ENCODE measurements at places on chromosomes 6 and 20.

GRCh38 chr6:88855541-88856147 is 107.8 kb downstream of the RNGTT start:
- no peak for DNase-seq

- no peak for DNase-seq
Measured at GRCh38 chr20:48015141-48015910, 230.0 kb upstream of the SULF2 start.

- no peak for DNase-seq
Measured at GRCh38 chr20:8152183-8152582, 20.1 kb downstream of the PLCB1 start.

GRCh38 chr20:43724383-43724782 is 2.4 kb downstream of the GTSF1L start:
- no peak for DNase-seq

GRCh38 chr6:10528158-10528981 is 7.2 kb downstream of the GCNT2 start:
- no peak for DNase-seq

DNA sequence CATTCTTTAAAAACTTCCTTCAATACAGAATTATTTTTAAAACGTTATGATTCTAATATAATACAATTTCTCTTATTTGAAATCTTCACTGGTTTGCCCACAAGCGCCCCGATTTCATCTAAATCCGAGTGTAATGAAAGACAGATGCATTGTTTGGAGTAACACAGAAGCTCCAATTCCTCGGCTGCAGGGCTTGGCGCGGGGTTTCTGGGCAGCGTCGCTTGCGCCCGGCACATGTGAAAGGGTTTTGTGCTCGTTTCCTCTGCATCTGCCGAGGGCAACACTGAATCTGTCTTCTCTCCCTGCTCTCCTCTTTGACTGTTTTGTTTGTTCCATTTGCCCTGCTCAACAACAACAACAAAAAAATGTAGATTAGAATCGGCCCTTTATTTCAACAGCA is 248.6 kb upstream of the QKI start:
- no peak for DNase-seq

- DNase-seq = no peak
Measured at GRCh38 chr6:99002831-99003230, 55.1 kb upstream of the FBXL4 start.

GRCh38 chr20:16292226-16292880 is 280.9 kb downstream of the KIF16B start:
- DNase-seq = no peak

- DNase-seq = no peak
Measured at GRCh38 chr6:54655162-54655561, 191.4 kb upstream of the FAM83B start.

DNA sequence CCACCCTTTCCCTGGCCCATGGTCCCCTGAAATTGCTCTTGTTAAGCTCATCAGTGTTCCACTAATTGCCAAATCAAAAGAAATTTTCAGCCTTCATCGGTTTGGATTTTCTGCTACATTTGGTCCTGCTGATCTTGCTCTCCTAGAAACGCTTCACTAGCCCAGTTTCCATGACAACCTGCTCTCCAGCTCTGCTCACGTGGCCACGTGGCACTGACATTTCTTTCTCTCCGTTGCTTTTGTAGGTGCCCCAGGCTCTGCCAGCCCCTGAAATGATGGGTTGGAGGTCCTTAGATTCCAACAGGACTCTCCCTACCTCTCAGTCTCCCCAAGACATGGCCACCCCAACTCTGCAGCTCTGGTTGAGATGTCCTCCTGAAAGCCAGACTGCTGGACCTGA is 45.8 kb upstream of the NNAT start:
- DNase-seq = no peak

DNA sequence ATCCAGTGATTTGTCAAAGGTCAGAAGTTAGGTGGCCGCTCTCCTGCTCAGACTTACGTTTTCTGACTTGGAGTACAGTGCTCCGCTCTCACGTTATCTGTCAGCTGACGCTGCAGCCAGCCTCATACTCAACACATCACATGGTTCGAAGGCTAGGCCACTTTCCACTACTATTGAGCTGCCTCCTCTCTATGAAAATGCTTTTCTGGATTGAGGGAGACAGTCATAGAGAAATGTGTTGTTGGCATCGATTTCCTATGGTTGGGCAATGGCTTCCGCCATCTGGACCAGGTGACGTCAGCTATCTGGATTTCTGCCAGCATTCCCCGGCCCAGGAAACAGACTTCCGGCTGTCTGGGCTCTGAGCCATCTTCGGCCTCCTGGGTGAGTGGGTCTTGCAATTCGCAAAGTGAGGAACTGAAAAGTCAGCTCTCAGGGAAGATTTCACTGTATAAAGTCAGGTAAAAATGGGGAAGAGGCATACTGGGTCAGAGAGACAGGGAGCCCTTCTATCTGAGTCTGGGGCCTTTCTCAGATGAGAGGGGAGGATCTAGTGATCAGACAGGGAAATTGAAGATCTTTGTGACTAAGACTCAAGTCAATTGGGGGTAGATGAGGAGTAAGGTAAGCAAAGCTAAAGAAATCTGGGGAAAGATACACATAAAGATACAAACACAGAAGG is 37.5 kb upstream of the IER3 start:
- no peak for DNase-seq

GRCh38 chr20:33024609-33025317 is 6.7 kb upstream of the BPIFB6 start:
- DNase-seq = no peak

DNA sequence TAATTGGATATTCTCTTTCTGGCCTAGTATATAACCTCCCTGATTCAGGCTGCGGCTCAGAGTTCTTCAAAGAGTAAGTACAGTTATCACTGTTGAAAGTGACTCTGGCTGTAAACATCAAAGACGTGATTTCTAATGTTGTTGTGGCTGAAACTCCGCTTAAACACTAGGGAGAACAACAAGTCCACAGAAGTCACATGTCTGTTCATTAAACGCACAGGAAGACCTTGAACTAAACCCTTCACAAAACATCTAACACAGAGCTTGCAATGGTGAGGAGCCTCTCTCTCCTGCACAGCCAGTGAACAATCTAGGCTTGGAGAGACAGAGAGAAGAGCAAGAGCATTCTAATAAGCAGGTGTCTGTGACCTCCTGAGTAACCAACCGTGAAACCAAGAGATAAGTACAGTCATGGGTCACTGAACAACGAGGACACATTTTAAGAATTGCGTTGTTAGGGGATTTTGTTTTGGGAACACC is 249.3 kb downstream of the PRKN start:
- DNase-seq = no peak

GRCh38 chr6:107344981-107345380 is 114.4 kb downstream of the PDSS2 start:
- DNase-seq = no peak

- no peak for DNase-seq
Measured at GRCh38 chr6:17653198-17653882, 53.2 kb downstream of the FAM8A1 start.

GRCh38 chr6:168838037-168838399 is 397.0 kb downstream of the SMOC2 start:
- DNase-seq = no peak

GRCh38 chr6:158068893-158069799 is 87.5 kb downstream of the SYNJ2 start:
- DNase-seq = no peak

DNA sequence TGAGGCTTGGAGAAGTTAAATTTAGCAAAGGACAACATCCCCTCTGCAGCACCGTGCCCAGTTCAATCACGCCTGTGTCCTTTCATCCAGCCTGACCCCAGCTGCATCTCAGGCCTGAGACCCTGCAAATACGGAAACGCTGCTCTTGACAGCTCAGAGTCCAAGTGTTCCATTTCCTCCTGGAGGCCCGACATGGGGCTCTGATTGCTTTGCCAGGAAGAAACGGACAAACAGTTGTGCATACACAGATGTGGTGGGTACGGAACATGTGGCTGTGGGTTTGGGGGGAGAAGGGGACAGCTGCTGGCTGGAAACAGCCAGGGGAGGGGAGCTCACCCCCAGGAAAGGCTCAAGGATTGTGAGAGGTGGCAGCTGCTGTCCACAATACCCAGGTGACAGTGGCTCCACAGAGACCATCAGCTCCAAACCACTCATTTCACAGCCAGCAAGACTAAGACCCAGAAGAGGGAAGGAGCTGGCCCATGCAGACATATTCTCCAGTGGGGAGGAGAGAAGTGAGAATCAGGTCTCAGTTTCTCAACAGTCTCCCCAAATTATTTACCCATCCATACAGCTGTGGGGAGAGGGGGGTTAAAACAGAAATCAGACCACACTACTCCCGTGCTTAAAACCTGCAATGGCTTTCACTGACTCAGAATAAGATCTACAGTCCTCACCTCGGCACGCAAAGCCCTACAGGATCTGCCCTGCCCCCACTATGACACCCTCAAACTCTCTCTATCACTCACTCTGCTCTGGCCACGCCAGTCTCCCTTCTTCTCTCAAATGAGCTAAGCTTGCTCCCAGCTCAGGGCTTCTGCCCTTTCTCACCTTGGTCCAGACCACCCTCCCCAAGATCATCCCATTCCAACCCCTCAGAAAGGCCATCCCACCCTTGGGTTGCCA is 89.1 kb downstream of the PREX1 start:
- peak; percentile 70 for DNase-seq

DNA sequence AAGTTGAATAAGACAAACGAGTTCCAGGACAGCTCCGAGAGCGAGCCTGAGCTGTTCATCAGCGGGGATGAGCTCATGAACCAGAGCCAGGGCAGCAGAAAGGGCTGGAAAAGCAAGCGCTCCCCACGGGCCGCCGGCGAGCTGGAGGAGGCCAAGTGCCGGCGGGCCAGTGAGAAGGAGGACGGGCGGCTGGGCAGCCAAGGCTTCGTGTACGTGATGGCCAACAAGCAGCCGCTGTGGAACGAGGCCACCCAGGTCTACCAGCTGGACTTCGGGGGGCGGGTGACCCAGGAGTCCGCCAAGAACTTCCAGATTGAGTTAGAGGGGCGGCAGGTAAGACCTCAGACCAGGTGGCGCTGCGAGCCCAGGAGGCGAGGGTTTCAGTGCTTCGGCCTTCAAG is 56.0 kb upstream of the TMEM181 start:
- DNase-seq = no peak

DNA sequence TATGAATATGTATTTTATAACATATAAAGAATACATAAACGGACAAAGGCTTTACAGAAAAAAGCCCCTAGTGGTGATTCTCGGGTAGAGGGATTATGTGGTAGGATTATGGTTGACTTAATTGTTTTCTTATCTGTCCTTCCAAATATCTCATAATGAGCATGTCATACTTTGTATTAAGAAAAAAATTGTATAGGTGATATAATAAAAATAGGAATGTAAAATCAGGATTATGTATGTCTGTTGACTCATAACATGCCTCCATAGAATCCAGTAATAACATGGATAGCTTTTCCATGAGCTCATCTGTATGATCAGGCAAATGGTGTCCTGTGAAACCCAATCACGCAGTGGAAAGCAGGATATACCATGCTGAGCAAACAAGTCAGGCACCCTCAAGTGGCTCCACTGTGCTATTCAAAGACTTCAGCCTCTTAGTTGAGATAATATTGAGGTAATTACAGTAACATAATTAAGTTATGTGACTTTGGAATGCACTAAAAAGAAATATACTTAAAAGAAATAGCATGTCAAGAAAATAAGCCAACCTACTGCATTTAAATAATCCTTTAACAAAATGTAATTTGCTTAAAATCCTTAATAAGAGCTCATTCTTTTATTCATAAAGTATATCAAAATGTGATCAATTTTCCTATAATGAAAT is 39.6 kb upstream of the PRELID3B start:
- no peak for DNase-seq

DNA sequence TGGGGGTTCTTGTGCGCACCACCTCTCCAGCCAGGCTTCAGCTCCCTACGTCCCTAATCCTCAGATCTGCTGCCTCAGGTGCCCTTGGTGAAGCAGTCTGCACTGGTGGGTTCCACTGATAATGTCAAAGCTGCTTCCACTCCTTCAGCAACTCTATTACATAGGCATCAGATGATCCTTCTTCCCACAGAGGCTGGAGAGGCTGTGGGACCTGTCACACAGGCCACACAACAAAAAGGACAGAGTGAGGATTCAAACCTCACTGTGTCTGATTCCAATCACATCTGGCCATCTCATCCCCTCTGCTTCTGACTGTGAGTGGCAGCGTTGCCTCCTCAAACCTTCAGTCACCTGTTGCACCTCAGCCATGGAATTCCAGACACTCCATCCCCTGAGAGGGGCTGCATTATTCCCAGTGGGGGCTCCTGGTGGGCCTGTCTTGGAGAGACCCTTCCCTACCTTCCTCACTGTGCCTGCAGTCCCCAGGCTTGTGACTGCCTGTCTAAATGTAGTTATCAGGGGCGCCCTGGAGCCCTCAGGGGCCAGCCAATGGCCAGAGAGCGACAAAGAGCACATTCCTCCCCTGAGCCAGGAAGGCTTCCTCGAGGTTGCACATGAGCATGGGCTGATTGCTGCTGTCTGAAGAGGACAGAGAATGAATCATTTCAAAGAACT is 211.4 kb upstream of the ECI2 start:
- no peak for DNase-seq

- no peak for DNase-seq
Measured at GRCh38 chr6:31332637-31333602, 24.1 kb downstream of the HLA-B start.

DNA sequence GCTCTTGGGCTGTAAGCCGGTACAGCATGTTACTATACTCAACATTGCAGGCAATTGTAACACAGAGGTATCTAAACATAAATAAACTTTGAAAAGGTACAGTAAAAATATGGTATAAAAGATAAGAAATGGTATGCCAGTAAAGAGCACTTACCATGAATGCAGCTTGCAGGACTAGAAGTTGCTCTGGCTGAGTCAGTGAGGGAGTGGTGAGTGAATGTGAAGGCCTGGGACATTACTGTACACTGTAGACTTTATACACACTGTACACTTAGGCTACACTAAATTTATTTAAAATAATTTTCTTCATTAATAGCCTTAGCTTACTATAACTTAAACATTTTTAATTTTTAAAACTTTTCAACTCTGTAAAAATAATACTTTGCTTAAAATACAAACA is 37.8 kb upstream of the ANKEF1 start:
- DNase-seq = no peak

DNA sequence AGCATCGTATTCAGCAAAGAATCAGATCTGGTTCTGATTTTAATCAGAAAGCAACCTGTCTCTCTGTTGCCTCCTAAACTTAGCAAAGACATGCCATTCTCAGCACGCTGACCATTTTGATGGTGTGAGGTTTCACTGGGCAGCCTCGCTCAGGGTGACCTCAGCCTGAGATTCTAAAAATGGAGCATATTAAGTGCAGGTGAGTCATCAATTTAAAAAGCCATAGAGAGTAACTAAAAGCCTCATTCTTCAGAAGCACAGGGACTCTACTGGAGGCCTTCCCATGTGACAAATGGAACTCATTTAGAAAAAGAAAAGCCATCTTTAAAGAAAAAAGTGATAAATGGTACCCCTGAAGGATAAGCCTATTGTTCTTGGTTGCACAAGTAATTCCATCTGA is 91.3 kb downstream of the FILIP1 start:
- DNase-seq = no peak

- DNase-seq = no peak
Measured at GRCh38 chr6:41177695-41178094, 14.8 kb upstream of the TREM2 start.

GRCh38 chr20:22818636-22819035 is 216.5 kb upstream of the SSTR4 start:
- DNase-seq = no peak

- no peak for DNase-seq
Measured at GRCh38 chr6:150962436-150962835, 96.9 kb downstream of the MTHFD1L start.

GRCh38 chr20:46990017-46990595 is 95.5 kb downstream of the EYA2 start:
- no peak for DNase-seq

Data from stimulated activated CD8-positive, alpha-beta memory T cell treated with anti-CD3 and anti-CD28 coated beads, Interleukin-2, amount 100 ng/mL, for 48 hours (primary cell).